ENCODE measurements at places on chromosomes 12 and 14. TPM values are rescaled to one million over a fixed set of nuclear protein-coding genes. Genes with fewer than 3 reads are reported as not detected.

GRCh38 chr12:121799156-121799841 lies 4.5 kb upstream of the SETD1B start:
- DNase-seq = peak; percentile 71

GRCh38 chr12:79055926-79056674 lies 191.5 kb downstream of the SYT1 start:
- DNase-seq = no peak

IFNG-AS1 gene
- total RNA-seq = not detected

LMO3 gene
- total RNA-seq = 11.8 TPM

DNA sequence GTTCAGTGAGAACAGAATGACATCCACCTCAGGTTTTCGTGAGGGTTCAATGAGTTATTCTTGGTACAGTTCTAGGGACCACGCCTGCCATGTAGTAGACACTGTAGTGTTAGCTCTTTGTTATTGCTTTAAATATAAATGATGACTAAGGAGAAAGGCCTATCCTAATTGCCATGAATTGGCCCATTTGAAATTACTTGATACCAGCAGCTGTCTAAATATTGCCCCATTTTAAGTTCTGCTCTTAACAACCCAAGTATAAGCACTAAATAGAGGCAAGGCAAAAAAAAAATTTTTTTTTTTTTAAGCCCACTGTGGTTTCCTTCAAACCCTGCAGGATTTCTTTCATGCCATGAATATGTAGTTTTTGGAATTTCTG lies 84.5 kb downstream of the BORCS5 start:
- no peak for DNase-seq

EML5 gene
- 1.5 TPM for total RNA-seq

- DNase-seq = peak; percentile 41
These were observed 9.3 kb downstream of the SYNE3 start for GRCh38 chr14:95507174-95507573.

NIN gene
- total RNA-seq = 8.5 TPM

- DNase-seq = no peak
These were observed 142.5 kb downstream of the MSRB3 start for GRCh38 chr12:65420941-65421340.

DNA sequence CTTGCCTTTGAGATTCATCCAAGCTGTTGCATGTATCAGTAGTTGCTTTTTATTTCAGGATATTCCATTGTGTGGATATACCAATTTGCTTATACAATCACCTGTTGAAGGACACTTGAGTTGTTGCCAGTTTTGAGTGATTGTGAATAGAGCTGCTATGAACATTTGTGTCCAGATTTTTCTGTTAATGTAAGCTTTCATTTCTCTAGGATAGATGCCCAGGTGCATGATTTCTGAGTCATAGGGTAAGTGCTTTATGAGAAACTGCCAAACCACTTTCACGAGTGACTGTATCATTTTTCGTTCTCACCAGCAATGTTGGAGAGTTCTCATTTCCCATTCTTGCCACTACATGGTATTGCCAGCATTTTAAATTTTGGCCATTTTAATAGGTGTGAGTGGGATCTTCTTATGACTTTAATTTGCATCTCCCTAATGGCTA lies 434.6 kb upstream of the RGS6 start:
- no peak for DNase-seq

DNA sequence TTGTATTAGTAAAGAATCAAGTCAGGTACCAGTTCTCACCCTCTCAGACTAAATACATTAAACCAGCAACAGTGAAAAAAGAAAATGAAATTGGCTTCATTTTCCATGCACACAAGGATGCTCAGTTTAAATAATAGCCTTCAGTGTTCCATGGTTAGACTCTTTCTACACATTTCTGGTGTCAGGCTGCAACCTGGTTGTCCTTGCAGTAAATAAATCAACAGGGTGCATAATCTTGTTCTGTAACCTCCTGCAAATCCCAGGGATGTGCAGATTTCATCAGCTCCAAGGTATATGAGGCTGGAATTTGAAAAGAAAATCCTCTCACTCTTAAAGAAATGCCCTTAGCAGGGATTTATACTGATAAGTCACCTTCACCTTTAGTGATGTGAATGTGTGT lies 46.7 kb upstream of the BTG1 start:
- no peak for DNase-seq

SCNN1A gene
- total RNA-seq = 40.1 TPM

DNA sequence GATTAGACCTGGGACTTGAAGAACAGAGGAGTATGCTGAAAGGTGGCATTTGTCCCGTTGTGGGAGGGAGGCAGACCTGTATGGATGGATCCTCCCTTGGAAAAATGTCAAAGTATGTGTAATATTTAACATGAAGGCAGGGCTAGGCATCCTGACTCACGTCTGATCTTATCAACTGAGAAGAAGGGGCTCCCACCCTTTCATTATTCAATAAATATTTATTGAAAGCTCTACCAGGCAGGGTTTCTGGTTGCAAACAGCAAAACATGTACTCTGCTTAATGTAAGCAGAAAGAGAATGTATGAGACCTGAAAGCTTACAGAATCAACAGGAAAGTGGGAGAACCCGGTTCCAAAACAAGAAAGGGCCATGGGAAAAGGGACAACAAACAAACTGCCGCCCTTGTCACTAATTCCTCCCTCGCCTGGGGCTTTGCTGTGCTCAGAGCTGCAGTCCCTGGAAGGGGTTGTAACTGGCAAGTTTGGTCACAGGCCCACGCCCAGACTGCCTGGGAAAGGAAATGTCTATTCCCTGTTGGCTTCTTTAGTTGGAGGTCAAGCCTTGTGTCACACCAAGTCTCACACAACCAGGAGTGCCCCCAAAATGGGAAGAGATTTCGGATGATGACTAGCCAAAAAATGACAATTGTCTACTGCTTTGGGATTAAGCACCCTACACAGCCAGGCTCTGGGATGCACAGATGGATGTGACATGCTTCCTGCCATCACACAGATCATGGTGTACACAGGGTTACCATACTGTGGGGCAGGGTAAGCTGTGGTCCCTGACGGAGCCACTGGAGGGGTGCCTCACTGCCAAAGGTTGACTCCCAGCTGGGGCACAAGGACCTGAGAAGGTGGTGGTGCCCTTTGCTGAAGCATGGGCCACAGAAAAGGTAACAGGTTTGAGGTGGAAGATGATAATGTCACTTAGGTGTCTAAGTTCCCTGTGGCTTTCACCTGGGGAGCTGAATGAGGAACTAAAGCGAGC lies 36.8 kb downstream of the RAB35 start:
- no peak for DNase-seq

DNA sequence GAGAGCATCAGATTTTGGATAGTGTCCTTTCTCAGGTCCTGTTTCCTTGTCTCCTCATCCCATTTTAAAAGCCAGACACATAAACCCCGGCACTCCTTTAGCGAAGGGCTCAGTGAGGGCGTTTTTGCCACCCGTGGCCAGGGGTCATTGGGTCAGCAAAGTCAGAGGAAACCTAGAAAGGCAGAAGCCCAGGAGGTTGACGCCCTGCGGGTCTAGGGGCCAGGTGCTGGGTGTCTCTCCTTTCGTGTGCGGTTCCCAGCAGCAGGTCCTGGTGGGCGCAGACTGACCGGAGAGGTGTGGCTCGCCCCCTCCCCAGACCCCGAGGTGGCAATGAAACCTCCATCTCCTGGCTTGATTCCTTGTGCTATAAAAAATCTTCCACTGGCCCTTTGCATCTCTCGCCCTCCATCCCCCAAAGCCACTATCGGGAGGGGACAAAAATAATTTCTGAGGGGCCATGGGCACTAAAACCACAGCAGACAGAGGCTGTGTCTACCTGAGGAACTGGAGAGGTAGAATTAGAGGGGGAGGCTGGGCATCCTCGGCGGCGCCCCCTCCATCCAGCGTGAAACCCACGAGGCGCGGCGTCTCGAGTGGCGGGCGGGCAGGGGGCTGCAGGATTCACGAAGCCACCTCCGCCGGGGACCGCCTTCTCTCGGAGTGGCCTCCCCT lies 858 bp upstream of the FRMD6 start:
- peak; percentile 56 for DNase-seq

GRCh38 chr12:18629916-18630315 lies 107.9 kb downstream of the PLCZ1 start:
- no peak for DNase-seq

B4GALNT3 gene
- total RNA-seq = 19.5 TPM

DNA sequence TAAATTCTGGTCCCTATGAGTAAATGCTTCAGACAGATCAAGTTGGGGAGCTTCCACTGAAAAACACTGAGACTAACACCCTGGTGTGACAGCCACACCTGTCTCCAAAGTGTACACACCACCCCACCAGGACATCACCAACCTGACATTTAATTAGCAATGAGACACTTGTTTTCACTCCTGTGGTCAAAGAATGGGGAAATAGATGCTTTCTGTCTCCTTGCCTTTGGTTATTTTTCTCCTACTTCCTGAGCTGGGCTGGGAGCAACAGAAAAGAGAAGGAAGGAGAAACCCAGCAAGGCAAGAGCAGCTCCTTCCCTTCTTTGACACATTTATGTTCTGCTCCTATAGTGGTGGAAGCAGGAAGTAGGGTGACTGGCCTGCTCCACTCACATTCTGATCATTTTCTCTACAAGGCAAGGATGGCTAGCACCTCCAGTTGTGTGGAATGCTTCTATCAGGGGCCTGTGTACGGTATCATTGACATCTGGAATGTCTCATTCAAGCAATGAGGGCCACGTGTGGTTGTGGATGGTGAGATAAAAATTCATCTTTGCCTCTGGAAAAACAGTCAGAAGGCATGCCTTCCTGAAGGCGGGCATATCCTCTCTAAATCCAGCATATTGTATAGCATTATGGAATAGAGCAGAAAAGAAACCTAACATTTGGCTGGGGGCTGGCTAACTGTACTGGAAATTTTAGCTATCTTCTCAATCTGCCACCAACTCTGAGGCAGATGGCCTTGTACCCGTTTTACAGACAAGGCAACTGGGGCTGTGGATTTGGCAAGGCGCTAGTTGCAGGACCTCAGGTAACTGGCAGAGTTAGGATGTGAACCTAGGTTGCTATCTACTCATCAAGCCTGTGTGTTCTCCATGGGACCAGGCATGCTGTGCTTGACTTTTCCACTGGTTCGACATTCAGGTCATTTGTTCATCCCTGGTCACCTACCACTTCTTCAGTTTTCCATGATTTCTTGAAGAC lies 24.8 kb upstream of the LGALS3 start:
- DNase-seq = no peak

COX8C gene
- total RNA-seq = not detected

DNA sequence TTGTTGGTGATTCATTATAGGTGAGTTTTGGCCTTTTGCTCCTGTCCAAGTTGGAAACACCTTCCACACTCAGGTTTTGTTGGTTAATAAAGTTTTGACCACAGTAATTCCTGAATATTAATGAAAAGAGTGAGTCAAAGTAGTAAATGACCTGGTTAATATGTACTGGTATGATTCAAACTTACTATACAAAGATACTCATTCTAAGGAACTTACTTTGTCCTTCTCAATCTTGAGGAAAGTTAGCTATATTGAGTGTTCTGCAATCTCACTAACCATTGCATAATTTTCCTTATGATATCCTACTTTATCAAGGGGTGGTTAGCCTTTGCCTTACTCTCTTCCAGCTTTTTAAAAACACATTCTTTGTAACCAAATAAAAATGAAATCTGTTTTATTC lies 20.9 kb upstream of the HECTD1 start:
- DNase-seq = no peak

DNA sequence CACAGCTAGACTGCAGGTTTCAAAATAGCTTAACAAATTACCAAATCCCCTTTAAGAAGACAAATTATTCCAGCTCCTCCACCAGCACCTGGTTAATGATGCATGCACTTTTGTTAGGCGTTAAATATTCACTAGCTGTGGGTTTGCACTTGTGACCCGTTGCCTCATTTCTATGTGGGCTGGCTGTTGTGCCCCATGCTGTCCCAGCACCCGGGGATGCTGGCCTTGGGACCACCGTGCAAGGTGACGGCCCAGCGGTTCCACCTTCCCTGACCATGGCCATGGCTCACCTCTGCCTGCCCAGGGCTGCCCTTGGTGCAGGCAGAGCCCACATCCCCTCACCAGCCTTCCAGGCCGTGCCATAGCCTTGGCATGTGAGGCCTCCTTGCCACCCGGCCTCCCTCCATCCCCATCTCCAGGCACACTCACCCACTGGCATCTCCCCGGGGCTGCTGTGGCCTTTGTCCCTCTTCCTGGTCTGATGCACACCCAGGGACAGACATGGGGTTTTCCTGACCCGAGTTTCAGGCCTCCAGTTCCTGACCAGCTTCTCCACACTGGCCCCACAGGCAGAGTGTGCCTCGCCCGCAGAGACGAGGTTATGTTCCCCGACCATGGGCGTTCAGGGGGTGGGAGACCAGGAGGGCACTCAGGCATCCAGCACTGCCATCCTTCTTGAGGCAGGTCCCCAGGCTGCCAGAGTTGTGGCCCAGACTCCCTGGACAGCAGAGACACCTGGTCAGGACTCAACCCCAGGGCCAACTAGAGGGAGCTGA lies 20.3 kb upstream of the C14orf180 start:
- peak; percentile 47 for DNase-seq

RPL10L gene
- not detected for total RNA-seq

- DNase-seq = no peak
These were observed 87.1 kb downstream of the TMEM260 start for GRCh38 chr14:56666716-56667115.

DNA sequence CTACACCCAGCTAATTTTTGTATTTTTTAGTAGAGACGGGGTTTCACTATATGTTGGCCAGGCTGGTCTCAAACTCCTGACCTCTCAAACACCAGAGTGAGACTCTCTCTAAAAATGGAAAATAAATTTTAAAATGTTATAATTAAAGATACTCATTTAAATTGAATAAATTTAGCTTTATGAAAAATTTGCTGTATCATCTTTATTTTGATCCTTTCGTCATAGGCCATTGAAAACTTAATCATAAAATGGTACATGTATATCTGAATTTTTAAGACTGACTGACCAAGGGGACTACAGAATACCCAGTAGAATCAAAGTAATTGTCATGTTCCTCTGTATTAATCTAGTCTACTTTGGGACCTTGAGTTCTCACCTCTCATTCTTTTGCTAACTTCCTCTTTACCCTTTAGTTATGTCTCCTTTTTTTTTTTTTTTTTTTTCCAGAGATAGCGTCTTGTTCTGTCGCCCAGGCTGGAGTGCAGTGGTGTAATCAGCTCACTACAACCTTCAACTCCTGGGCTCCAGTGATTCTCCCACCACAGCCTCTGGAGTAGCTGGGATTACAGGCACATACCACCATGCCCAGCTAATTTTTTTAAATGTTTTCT lies 9.5 kb downstream of the RAB5B start:
- no peak for DNase-seq

Data from pancreas (tissue), 10 donors.